Stimulated activated CD4-positive, alpha-beta T cell treated with anti-CD3 and anti-CD28 coated beads, TNF-alpha, amount 100 ng/mL, for 1 hour (primary cell): ENCODE measurements at places on chromosomes 1 and 21.

- no peak for DNase-seq
Observed at GRCh38 chr1:47895279-47896125, 101.7 kb downstream of the TRABD2B start.

- DNase-seq: no peak
Observed at GRCh38 chr1:93979040-93979717, 69.9 kb upstream of the GCLM start.

GRCh38 chr1:239361403-239361802, 25.0 kb upstream of the CHRM3 start:
- DNase-seq: no peak

DNA sequence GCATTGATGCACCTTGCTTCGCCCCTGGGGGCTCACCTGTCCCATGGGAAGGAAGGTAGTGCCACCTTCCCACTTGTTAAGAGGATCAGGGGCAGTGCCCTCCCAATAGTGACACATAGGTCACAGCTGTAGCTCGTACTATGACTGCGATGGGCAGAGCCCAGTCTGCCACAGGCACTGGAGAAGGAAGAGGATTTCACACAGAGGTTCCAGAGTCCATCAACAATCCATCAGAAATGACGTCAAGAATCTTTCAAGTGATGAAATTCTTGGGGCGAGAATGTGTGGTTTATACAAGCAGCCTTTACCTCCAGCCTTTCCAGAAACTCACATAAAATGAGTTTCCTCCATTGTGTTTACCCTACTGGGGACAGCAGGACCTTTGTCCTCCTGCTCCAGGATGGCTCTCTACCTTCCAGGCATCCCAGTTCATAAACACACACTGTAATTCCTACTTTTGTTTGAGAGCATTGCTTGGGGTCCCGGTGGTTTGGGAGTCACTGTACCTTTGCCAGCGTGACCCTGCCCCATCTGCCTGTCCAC, 260.6 kb upstream of the VAMP3 start:
- DNase-seq: no peak

GRCh38 chr21:32569261-32570230, 15.8 kb downstream of the TCP10L start:
- peak; percentile 60 for DNase-seq
